ENCODE measurements at places on chromosomes 7 and 10.

GRCh38 chr10:16105082-16105481, 244.8 kb upstream of the MINDY3 start:
- no peak for DNase-seq

DNA sequence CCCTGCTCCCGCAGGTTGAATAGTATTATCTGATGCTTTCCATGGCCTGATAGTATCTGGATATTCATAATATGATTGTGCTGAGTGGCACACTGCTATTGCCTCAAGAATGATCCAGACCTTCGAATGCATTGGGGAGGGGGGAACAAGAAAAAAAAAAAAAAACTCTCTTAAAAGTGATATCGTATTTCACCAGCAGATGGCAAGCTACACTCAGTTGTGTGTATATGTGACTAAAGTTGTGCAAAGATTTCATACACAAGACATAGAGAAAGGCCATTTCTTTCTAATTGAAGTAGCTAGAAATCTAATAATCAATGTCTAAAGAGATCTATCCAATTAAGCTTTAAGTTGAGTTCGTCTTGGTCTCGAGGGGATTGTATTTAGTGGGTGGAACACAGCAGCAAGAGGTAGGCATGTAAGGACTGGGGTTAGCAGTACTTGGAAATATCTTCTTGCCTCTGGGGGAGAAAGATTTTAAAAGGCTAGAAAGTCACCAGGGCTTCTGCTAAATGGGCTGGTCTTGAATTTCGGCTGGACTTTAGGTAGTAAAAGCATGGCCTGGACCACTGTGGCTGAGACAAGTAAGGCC, 15.3 kb downstream of the SFRP4 start:
- DNase-seq: no peak

DNA sequence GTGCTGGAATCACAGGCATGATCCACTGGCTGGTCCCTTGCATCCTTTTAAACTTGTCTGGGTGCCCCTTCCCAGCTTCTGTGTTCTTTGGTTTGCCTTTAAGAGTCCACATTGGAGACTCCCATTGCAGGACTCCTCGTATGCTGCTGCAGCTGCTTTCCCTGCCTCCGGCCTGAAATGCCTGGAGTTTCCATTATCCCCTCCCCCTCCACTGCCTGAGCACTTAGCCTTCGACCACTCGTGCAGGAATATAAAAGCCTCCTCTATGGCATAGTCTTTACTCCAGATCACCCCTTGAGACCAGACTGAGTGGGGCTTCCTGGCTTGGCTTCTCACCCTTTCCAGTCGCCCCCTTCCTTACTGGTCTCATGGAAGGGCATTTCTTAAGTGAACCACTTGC, 80.2 kb downstream of the RHOBTB1 start:
- DNase-seq: no peak

GRCh38 chr10:29651767-29652166, 17.0 kb upstream of the SVIL start:
- no peak for DNase-seq

- DNase-seq: no peak
These were observed 517.4 kb downstream of the PARD3 start for GRCh38 chr10:34297541-34298345.

DNA sequence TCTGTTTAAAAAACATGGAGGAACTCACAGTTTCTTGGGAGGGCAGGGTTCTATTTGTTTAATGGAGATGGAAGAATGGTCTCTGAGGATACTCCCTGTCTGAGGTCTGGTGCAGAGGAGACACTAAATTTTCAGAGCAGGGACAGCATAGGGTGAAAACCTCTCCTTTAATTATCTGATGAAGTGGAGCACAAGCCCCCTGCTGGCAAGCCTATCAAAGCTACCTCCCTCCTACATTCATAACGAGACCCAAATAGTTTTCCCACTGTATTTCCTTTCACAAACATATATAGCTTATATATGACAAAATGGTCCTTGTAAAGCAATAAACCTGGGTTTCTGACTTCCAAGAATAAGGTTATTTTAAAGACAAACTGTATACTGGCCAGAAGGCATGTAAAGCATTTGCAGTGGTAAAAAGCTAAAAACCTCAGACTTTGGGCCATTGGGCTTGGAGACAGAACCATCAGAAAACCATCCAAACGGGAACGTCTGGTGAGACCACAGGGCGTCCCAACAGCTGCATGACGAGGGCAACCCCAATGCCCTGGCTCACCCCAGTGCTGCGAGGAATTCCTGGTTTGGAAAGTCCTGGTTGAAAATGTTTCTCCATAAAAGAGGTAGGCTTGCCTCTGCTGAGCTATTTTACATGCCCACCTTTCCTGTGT, 201.3 kb downstream of the FANK1 start:
- DNase-seq: no peak

DNA sequence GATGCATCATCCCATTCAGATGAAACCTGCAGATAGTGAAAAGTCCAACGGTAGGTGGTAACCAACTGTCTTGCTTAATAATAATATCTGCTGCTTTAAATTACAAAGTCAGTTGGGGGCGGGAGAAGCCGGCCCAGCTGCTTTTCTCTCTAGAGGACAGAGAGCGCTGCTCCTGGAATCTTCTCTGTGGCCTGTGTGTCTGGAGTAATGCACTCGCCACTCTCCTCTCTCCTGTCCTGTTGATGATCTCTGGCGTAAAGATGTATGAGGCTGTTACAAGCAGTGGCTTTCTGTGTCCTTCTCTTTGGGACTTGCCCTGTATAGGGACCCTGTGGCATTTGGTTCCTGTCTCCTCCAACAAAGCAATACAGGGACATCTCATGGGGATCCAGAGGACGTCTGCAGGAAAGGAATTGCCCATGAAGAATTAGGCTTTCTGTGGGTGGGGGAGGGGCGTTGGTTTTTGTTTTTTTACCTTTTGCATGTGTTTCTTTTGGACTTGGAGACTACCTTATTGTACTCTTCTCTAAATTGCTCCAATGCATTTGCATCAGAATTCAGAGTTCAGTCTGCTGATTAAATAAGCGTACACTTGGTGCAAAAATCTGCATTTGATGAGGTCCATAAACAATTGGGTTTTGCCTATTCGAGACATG, 231.6 kb downstream of the CELF2 start:
- DNase-seq: no peak

DNA sequence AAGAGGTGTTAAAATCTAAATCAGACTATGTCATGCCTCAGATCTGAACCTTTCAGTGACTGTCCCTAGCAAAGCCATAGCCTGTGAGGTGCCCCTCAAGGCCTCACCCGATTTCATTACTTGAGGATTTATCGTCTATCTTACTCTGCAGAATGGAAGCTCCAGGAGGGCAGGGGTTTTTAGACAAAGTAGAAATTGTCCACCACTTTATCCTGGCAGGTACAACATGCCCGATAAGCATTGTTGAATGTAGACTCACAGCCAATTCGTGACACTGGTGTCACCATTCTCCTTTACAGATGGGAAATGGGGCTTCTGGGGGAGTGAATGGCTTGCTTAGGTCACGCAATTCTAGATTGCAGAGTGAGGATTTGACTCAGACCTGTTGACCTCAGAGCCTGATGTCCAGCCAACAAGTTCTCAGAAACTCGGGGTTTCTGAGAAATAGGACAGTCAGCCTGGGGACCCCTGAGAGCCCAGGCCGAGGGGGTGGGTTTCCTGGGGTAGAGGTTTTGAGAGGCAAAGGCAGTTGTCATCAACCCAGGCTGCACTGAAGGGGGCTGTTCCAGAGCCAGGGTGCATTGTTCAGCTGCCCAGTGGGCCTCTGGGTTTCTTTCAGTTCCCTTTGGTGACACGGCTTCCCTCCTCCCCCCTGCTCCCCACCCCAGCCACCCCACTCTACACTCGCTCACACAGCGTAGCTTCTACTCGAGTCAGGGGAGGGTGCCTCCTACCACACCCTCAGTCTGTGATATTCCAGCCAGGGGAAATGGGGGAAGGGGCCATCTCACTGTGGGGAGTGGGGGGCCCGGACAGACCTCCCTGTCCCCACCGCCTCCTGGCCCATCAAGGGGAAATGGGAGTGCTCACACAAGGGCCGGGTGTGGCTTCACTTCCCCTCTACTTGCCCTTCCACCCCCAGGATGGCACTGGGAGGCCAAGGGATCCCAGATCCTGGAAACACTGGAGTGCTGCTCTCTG, 3.1 kb upstream of the IRF5 start:
- no peak for DNase-seq

GRCh38 chr10:44567471-44567870, 182.6 kb upstream of the CXCL12 start:
- DNase-seq: no peak

Data from activated effector memory CD4-positive, alpha-beta T cell treated with anti-CD3 and anti-CD28 coated beads, Interleukin-2, amount 50 U/mL, for 16 hours (primary cell).